ENCODE measurements at places on chromosomes 11 and 22. TPM values are rescaled to one million over a fixed set of nuclear protein-coding genes. Genes with fewer than 3 reads are reported as not detected.
A peak's percentile ranks its signal among the peaks of the same experiment; 100 is the strongest.

GRCh38 chr11:108431370-108431769, 36.0 kb downstream of the C11orf65 start:
- no peak for DNase-seq

The NXPE2 gene
- not detected for total RNA-seq

DNA sequence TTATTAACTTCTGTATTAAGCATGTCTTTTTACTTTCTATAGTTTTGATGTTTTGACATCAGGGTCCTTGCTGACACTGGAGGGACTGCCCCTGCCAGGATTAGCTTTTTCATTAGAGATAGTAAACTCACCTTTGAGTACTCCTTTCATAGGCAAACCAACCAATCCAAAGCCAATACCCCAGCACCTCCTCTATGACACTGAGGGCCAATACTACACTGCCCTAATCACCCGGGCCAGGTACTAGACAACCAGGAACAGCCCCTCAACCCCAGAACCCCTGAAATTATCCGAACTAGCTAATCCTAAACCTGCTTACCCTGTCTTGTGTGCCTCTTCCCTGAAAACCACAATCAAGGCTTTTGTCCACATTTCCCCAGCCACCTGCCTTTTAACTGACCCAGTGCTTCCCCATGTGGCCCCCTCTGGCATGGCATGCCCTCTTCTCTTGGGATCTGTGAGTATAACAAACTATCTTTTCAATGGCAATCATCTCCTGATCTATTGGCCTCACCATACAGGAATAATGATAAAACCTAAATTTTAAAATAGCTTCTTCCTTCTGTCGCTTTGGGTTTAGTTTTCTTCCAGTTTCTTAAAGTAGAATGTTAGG, 31.2 kb downstream of the RAB6A start:
- DNase-seq: peak; percentile 10

DNA sequence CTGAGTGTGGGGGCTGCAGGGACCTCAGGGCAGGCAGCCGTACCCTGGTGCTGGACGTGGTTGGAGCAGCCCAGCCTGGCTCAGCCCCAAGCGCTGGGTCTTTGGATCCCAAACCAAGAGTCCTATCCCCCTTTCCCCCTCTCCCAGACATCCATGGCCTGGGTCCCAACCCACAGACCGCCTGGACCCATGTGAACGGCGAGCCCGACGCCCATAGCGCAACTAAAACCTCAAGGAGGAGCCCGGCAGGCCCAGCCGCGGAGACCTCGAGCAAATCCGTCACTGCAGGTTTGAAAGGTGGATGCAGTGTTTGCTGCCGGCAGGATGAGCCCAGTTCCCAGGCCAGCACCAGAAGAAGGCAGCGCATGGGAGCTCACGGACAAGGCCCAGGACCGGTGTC, 337.0 kb downstream of the BRD1 start:
- DNase-seq: no peak

DNA sequence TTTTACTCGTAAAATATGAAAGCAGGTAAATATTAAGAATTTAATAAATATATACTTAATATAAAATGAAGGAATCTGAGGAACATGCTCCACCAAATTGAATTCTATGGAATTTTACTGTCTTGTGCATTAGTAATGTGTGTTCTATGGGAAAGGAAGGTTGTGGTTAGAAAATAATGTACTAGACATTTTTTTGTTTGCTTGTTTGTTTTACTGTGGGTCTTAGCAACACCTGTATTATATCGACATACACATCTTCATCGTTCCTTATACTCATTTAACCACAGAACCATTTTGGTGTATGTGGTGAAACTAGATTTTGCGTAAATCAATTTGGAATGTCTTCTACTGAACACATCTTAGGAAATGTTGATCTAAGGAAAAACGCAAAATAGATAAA, 114.1 kb upstream of the MTMR2 start:
- DNase-seq: no peak

The PLEKHB1 gene
- 10.2 TPM for total RNA-seq

DNA sequence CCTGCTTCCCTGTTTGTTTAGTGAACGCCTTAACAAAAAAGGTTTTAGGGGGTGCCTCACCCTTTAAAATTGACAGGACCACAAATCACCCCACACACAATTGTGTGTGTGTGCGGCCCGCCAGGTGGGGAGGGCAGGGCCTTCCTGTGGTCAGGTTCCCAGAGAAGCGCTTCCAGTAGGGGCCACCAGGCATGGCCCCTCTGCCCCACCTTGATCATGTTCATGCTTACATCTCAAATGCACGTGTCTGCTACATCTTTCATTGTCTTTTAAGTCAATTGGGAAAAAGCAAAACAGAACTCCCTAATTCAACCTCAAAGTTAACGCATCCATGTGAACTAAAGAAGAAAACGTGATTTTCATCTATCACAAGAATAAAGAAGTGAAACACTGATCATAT, 1335.3 kb downstream of the TBC1D22A start:
- DNase-seq: no peak
